NCI-H526 (cell line): ENCODE measurements at places on chromosomes 1 and 21.
A peak's percentile ranks its signal among the peaks of the same experiment; 100 is the strongest.

DNA sequence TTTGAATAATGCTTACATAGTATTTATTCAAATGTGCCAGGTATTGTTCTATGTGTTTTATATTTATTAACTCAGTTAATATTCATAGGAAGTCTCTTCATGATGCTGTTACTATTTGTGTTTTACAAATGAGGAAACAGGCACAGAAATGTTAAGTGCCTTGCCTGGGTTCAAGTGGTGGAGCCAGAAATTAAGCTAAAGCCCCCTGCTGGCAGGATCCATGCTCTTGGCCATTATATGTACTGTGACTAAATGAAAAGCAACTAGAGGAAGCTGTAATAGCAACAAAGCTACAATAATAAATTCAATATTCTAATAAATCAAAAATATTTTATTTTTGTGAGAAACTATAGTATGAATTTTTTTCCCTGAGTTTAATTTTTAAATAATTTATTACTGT, 30.0 kb downstream of the IARS2 start:
- DNase-seq, result peak; percentile 7

GRCh38 chr21:29777160-29777559, 162.6 kb downstream of the GRIK1 start:
- DNase-seq, result no peak

DNA sequence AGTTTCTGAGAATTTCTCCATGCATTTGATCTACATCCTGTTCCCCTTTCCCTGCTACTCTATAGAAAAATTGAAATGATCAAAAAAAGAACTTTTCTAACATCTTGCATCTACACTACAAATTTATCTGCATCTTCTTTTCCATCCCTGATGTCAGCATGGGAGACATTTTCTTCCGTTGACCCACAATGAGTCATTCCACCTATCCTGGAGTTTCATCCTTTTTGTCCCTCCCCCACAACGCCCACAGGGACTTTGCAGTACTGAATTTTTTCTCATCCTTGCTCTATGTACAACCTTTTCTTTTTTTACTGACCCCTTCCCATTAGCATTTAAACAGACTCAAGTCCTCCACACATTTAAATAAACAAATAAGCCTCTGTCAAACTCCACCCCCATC, 112.2 kb upstream of the MROH9 start:
- peak; percentile 43 for DNase-seq

DNA sequence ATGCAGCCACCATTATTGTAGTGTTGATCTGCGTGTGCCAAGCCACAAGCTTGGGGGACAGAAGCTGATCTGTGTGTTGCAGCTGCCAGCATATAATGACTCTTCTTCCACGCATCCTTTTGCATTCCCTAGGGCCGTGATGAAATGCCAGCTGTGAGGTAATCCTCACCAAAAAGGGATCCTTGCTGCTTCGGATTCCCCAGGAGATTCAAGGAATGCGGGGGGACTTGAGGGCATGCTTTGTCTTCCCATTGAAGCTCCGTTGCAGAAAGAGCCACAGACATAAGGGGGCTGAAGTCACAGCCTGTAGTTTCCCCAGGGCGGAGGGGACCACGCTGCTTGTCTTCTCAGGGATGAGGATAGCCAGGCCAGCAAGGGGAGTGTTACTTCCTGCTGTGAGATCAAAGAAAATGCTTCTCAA, 281.6 kb upstream of the FMN2 start:
- DNase-seq, result no peak

GRCh38 chr1:215101511-215101910, 19.0 kb downstream of the KCNK2 start:
- no peak for DNase-seq

DNA sequence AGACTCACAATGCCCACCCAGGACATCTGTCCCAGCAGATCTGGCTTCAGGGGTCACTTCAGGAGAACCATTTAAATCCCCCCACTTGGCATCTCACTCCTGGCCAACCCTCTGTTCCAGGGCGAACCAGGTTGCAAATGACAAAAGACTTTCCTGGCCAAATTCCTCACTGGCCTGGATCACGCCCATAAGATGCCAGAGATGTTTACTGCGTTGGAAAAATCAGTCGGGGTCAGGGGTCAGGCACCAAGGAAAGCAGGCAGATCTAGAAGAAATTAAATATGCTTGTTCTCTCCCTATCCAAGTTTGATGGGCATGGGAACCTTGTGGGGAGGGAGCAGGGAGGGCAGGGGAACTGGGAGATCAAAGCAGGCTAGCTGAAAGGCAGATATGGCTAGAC, 14.6 kb upstream of the AGTRAP start:
- no peak for DNase-seq

DNA sequence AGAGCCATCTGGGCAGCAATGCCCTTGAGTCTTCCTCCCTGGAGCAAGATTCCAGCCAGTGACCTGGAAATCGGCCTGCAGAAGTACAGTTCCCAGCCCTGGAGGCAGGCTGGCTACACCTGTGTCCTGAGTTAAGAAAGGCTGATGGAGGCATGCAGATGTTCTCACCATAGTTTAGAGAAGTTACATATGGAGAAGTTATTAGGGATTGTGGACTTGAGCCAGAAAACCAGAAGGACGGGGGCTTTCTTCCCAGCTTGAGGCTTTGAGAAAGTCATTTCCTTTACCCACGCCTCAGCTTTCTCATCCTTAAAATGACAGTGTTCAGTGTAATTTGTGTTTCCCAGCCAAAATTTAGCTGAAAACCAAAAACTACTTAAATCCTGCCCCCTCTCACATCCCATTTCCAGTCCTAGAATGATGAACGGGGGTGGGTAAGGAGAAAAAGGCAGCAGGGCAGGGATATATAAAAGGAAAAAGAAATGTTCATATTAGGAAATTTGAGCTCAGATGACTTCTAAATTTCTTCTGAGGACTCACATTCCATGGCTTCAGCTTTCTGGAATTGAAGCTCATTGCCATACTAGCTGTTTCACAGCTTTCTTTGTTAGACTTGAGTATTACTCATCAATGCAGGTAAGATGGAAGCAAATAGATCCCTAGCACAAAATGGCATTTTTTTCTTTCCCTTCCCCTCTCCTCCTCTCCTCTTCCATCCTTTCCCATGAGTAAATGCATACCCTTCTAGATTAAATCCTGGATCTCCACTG, 14.4 kb upstream of the C8B start:
- no peak for DNase-seq

DNA sequence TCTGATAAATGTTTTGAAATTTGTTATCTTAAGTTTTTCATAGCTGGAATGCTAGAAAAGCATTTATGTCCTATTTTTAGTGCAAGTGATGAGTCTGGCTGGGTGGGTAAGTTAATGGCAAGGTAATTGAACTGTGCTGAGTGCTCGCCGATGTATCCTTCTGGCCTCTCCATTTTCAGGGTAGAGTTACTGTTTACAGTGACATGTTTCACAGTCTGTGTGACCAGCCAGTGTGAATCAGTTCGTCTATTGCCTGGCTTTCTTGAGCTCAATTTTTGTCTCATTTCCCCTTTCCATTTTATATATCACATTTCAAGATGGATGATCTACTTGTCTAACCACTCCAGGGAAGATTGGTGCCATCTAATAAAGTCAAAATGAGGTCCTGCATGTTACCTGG, 44.1 kb downstream of the ITSN1 start:
- DNase-seq, result no peak

- no peak for DNase-seq
Observed at GRCh38 chr1:173275496-173275895, 68.4 kb upstream of the TNFSF4 start.

DNA sequence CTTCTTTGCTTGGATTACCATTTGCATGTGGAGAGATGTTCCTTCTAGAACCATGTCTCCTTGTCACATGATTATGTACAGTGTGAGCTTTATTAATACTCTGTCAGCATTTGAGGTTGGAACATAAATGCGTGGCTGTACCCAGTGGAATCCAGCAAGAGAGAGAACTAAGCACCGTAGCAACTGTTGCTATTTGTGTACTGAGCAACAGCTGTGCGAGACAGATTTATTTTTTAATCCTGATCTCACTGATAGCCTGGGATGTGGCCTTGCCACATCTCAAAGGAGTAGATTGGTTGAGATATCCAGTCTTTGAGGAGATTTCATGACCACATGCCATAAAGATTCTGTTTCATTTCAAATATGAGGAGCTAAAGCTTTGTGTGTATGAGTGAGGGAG, 43.4 kb downstream of the KIF1B start:
- no peak for DNase-seq

- DNase-seq, result no peak
Observed at GRCh38 chr21:26280775-26281174, 110.2 kb upstream of the APP start.

DNA sequence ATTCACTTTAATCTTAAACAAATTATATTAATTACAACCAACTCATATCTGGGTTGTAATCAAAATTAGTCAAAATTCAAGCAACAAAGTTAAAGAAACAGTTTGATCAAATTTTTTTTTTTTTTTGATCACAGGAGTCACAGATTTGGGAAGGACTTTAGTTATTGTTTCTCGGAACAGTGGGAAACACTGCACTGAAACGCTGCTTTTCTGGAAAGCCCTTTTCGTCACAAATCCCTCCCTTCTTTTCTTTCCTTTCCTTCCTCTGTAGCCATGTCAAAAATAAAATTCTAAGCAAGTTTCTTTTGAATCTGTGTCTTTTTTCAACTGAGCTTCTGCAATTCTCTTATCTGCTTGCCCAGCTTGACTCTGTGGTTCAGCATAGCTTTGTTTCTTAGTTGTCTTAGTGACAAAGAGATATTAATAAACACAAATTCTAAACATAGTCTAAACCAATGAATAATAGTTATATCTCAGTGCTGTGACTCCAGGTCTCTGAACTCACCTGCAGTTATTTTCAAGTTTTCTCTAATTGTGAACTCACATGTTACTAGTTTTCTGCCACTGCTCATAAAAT, 53.8 kb downstream of the PTGS2 start:
- no peak for DNase-seq

GRCh38 chr1:8926707-8927694, 18.7 kb upstream of the CA6 start:
- no peak for DNase-seq

DNA sequence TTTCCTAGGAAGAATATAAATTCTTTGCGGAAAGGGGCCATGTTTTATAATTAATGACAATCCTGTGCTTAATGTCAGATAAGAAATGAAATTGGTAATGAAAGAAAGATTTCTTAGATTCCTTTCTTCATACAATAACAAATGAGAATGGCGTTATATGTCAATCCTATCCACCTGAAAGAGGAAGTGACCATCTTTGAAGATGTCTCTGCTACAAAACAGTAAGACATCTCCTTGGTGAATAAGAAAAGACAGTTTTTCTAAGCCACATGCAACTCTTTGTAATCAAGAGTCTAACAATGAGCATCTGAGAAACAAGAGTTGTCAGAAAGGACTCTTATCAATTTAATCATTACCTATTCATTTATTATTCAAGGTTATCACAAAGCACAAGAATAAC, 286.0 kb downstream of the VAV3 start:
- DNase-seq, result no peak

DNA sequence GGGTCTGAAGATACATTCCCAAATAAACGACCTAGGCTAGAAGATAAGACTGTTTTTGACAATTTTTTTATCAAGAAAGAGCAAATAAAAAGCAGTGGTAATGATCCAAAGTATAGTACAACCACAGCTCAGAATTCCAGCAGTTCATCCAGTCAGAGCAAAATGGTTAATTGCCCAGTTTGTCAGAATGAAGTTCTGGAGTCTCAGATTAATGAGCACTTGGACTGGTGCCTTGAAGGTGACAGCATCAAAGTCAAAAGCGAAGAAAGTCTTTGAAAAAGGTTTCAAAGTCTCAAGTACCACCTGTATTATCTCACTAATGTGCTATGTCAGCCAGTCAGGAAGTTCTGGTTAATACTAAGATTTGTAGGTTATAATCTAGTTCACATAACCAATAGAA, 15.0 kb downstream of the SPRTN start:
- no peak for DNase-seq

DNA sequence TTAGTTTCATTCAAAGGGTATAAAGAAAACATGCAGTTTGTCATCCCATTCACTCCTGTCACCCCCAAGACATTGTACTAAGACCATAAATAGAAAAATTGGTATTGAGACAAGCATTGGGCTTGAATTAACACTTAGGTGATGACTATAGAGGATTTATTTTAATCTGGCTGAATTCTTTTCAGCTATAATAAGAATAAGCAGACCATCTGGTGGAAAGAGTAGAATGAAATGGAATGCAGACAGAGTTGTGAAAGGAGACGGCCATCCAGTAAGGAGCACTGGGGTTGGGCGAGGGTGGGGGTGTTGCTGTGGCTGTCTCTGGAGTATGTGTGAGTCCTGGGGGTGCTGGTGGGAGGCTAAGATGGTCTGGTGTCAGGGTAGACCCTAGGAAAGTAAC, 125.0 kb upstream of the IVNS1ABP start:
- DNase-seq, result no peak

- DNase-seq, result no peak
Observed at GRCh38 chr1:9417695-9418094, 121.6 kb upstream of the SLC25A33 start.

DNA sequence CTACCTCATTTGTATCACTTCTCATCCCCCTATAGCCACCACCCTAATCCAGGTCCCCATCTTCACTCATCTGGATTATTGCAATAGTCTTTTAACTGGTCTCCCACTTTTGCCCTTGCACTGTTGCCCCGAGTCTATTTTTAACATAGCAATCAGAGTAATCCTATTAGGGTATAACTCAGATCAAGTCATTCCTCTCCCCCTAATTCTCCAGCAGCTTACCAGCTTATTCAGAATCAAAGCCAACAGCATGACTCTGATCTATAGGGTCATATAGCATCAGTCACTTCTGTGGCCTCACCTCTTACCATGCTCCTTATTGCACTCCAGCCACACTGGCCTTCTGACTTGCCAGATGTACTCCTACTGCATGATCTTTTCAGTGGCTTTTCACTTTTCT, 140.7 kb downstream of the PAPPA2 start:
- no peak for DNase-seq

DNA sequence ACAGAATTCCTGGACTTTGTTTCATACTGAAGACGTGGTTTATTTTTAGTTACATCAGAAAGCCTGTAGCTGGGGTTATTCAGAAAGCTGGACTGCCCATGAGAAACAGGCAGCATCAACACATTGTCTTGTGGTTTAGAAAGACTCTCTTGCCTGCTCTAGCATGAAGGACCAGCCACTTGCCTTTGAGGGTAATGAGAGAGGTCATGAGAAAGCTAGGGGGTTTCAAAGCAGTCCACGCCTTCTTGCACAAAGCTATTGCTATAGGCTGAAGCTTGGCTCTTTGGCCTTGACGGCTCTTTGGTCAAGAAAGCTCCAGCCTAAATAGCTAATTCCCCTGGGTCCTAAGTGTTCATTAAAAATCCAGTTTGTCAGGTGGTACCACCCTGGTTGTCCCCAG, 208.1 kb downstream of the PRDM2 start:
- peak; percentile 81 for DNase-seq
